Stimulated activated CD8-positive, alpha-beta memory T cell treated with anti-CD3 and anti-CD28 coated beads, Interleukin-2, amount 100 ng/mL, for 48 hours (primary cell): ENCODE measurements at places on chromosomes 12 and 14.

- DNase-seq: no peak
Observed at GRCh38 chr12:72307229-72307628, 35.1 kb downstream of the TRHDE start.

DNA sequence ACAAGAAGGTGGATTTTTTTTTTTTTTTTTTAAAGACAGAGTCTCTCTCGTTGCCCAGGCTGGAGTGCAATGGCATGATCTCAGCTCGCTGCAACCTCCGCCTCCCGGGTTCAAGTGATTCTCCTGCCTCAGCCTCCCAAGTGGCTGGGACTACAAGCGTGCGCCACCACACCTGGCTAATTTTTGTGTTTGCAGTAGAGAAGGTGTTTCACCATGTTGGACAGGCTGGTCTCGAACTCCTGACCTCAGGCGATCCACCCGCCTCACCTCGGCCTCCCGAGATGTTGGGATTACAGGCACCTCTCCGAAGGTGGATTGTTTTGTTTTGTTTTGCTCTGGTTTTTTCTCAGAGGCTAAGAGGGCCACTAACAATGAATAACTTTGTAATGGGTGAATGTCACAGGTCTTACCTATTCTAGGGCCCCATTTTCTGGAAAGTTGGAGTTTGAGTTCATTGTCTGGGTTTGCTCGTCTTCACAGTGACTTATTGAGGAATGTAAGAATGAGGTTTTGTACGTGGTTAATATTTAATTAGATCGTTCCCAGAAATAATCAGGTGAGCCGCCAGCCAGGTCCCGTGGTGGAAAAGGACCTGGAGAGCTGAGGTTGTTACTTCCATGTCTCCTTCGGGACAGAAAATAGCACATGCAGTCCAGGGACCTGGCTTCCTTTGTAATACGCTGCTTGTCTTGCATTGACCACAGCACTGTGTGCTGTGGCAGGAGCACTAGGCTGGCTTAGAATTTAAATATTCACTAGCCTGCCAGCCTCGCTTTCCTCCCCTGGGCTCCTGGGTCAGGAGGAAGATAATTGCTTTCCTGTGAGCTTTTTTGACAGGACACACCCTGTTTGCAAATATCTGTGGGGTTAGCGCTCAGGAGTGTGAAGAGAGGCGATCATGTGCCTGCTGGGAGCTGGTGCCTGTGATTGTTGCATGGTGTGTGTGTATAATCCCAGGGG lies 2.3 kb downstream of the HIP1R start:
- DNase-seq: no peak

DNA sequence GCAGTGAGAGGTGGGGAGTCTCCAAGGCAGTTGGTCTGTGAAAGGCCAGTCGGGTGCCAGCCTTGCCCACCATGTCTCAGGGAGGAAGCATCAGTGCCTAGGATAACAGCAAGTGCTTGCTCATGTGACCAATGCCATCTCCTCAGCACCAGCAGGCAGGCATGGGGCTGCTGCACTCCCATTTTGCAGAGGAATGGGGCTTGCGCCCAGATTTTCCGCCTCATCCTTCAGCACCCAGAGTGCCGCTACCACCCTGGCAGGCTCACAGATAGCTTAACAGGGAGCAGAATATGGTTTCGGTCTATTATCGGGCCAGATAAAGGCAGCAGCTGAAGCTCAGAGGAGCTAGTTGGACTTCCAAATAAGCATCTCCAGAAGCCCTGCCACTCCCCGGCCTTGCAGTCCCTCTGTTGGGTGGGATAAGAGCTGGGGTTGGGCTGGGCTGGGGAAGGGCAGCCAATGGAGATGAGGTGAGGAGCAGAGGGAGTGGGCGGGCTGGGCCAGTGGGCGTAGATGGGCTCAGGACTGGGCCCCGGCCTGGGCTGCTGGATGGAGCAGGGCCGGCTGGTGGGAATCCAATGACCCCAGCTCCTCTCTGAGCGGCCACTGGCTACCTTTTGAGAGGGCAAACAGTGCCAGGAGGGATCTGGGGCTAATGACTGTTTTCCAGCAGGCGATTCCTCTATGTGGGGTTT lies 8.4 kb upstream of the KRT80 start:
- DNase-seq: no peak

DNA sequence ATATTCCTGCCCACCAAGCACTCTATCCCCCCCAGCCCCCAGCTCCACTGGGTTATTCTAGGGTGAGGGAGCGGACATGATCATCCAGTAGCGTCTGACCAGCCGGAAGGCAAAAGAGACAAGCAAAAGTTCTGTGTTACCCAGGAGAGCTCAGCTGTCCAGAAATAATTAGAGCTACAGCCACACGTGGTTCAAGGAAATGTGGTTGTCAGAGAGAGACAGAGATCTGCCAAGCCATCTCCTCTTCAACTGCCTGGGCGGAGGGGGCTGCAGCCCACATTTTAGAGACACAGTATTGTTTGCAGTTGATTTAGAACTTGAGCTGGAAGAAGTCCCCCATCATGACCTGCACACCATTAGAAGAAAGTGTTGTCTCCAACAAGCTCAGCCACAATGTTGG lies 30.4 kb downstream of the DAO start:
- no peak for DNase-seq

GRCh38 chr14:49895480-49895879 lies 2.6 kb downstream of the ARF6 start:
- no peak for DNase-seq

- DNase-seq: no peak
Observed at GRCh38 chr14:33938131-33938949, 12.5 kb downstream of the EGLN3 start.

- no peak for DNase-seq
Observed at GRCh38 chr12:104769144-104769561, 188.9 kb downstream of the SLC41A2 start.

- DNase-seq: no peak
Observed at GRCh38 chr12:19068137-19068536, 61.4 kb upstream of the PLEKHA5 start.

- no peak for DNase-seq
Observed at GRCh38 chr12:112616469-112617152, 174.9 kb upstream of the RPH3A start.

DNA sequence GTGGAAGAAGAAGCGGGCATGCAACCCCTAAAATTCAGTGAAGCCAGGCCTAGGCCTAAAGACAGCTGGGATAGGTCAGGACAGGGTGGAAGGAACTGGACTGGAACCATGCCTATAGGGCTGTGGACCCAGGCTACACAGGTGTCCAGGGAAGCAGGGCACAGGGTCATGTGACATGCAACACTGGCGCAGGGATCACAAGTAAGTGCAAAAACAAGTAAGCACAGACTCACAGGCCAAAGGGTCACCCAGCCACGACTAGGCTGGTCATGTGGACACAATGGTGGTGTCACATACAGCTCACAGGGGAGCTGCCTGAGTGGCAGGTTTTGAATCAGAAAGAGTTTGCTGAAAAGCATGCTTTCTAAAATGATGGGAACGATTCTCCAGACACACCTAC lies 195.7 kb downstream of the SPTSSA start:
- no peak for DNase-seq

DNA sequence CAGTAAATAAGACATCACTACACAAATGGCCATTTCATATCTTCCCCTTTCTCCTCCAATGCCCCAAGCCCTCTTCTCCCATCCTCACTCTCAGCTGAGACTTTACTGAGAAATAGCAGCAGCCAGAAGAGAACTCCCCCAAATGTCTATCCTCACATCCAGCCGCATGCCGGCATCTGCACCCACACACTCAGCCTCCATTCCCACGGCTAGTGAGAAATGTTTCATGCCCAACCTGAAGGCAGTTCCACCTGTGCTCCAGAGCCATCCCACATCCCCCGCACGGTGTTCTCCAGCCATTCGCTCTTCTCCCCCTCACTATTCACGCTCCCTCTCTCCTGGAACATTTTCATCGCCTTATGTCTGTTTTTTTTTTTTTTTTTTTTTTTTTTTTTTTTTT lies 208.7 kb upstream of the DIO3 start:
- no peak for DNase-seq

- no peak for DNase-seq
Observed at GRCh38 chr12:91099341-91099740, 12.0 kb downstream of the LUM start.

- DNase-seq: no peak
Observed at GRCh38 chr12:108699955-108700563, 31.3 kb downstream of the CORO1C start.

DNA sequence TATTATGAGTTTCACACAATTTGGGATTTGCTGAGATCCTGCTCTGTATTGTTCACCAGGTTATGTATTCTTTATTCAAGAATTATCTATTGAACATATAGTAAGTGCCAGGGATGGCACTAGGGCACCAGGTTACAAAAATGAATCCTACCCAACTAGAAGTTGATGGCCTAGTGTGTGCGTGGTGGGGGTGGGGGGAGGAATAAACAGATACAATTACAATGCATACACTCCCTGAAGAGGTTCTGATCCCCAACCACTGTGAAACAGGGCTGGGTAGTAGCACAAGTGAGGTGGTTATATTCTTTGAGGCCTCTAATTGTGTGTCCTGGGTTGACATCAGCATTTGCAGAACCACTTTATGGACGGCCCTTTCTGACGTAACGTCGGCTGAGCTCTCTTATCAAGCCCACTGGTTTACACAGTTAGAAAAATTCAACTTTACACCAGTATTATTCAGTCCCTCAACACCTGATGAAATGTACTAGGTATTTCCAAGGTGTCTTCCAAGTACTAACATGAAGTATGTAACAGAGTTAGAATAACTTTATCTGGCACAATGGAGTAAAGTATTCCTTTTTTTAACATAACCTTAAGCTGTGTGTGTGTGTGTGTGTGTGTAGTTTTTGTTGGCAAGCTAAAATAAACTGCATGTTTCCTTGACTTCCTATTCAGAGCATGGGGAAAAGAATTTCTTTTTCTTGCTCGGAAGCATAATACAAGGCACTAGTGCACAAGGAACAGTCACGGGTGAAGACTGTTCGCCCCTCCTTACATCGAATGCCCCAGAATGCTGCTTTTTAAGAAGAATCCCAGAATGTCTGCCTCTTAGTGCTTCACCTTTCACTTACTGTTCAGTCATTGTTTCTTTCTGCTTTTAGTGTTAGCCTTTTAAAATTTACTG lies 8.1 kb upstream of the GLRX5 start:
- DNase-seq: no peak

DNA sequence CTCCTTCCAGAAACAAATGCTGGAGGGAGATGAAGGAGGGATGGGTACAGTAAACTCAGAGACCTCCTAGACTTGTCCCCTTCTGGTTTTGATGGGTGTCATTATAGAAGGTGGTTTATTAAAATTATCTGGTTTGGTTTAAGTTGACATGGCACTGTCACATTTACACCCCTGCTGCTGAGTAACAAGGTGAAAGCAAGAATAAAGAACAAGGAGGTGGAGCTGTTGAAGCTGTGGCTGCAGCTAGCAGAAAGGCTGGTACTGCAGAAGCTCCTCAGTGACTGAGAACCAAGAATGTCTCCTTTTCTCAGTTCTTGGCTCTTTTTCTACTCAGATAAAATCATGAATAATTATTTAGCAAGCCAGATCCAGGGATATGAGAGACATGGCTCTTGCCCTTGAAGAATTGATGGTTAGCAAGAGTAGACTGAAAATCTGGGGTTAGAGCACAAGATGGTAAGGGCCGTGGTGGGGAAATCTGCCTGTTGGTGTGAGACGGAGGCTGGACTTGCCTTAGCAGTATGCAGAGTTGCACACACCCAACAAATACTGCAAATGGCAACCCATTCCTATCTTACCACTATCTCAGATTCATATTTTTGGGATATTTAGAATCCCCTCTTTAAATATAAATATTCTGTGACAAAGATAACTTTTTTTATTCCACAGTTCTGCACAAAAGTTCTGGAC lies at the start of gene GZMH:
TSS of gene GZMH (minus strand) at position 31 of the 690 bp plus-strand sequence. CDS start 72 bp downstream, outside the sequence.
- DNase-seq: no peak

GRCh38 chr14:73761618-73762355 lies 47.6 kb upstream of the PNMA1 start:
- DNase-seq: no peak

DNA sequence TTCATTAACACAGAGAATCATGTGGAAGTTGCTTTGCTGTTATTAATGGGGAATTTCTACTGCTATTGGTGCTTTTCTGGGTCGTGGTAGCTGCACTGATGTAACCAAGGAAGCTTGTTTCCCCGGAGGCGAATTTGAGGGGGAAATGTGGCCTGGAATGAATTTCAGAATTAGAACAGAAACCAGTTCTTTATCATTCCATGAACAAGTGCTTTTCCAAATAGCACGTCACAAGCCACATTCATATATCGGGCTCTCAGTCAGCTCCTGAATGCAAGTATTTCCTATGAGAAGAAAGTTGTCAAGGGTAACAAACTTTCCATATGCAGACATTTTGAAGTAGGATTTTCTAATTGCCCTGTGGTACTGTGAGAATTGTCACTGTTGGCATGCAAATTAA lies 1353.2 kb downstream of the AACS start:
- no peak for DNase-seq

DNA sequence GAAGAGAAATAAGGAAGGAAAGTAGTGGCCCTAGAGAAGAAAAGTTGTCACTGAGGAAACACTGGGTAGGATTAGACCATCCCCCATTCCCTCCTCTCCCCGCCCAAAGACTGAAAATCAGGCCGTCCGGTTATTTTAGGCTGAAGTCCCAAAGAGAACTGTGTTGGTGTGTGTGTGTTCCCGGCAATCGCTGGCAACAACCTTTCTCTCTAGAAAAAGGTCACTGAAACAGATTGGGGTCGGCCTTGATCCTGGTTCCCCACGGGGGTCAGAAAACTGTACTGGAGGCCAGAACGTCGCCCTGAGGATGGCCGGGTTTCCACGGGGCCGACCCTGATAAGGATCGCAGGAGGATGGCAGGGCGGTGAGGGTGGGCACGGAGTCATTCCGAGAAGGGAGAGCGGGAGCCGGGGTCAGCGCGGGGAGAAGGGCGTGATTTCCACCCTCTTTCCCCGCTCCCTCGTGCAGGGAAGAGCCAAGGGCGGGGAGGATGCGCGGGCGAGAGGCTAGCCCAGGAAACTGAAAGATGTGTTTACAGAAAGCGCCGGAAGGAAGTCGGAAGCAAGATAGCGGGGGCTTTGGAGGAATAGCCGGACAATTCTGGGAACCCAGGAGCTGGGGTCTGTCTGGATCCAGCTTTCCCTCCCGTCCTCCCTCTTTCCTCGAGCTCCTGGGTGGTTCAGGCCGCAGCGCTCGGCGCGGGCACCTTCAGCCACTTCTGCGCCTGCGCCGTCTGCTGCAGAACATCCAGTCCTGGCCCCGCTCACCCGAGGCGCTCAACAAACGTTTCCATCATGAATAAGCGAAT lies 25.3 kb upstream of the SPTLC2 start:
- peak; percentile 57 for DNase-seq

DNA sequence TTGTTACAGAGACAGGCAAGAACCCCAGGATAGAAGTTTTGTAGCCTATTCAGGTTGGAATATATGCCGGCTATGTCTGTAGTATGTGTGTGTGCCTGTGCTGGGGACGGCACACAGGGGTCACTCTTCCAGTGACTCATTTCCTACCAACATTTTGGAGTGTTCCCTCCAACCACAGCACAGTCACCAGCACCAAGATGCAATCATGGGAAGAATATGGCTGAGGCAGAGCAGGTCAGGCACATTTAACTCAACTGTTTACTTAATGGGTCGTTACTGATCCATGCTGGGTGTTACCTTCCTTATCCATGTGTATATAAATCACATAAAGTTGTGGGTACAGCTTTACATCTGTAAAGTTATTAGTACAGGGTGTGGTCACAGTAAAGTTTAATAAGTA lies 178.3 kb downstream of the PRKD1 start:
- DNase-seq: no peak
